ENCODE measurements at places on chromosomes 13 and 19.
A peak's percentile ranks its signal among the peaks of the same experiment; 100 is the strongest.

- DNase-seq = no peak
Observed at GRCh38 chr19:54107876-54108490, 5.3 kb downstream of the NDUFA3 start.

DNA sequence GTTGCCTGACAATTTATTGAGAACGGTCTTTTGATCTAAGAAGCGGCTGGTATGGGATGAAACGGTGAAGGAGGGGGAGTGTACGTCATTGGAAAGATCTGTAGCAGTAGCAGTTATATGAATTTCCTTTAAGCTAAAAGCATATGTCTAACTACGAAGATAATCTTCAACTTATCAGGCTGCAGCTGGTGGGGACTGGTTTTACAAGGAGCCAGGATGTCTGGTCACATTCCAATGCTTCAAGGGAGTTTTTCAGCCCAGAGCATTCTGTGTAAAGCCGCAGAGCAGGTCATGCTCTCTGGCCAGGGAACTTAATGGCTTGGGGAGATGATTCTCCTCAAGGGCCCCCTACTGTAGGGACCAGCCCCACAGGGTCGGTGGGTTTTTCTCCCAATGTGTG lies 29.2 kb downstream of the CLEC4M start:
- DNase-seq = no peak

GRCh38 chr19:30733826-30734550 lies 361.8 kb downstream of the ZNF536 start:
- DNase-seq = peak; percentile 24

DNA sequence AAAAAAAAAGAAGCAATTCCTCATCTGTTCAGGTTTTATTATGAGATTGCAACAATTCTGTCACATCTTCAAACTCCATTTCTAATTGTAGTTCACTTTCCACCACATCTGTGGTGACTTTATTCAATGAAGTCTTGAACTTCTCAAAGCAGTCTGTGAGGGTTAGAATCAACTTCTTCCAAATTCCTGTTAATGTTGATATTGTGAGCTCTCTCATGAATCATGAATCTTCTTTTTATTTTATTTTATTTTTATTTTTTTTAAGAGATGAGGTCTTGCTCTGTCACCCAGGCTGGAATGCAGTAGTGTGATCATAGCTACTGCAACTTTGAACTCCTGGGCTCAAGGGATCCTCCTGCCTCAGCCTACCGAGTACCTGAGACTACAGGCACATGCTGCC lies 19.6 kb downstream of the ARHGAP35 start:
- no peak for DNase-seq

GRCh38 chr19:48139053-48139452 lies 28.4 kb upstream of the PLA2G4C start:
- DNase-seq = no peak

DNA sequence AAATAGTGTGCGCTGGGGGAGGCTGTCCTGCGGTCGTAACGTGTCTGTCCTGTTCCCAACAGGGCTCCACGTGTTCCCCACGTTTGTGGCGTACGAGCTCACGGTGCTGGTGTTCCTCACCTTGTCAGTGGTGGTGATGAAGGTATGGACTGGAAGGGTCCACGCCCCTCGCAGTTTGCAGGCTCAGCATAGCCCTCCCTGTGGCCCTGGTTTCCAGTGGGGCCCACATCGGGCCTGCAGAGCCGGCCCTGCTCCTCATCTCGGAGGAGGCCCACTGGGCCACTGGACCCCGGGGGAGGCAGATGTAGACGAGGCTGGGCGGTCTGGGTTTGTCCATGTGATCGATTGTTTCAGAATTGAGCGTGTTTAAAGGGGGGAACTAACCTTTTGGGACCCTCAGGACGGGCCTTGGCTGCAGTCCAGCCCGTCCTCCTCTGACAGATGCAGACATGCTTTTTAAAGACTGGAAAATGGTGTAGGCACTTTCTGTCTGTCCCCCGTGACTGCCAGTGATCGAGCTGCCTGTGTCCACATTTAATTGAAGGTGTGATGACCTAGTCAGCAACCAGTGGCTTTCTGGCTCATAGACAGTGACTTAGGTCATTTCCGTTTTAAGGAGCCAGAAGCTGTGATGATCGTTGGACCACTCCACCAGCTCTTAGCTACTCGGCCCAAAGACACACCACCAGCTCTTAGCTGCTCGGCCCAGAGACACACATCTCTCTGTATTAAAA lies 37.1 kb upstream of the TFDP1 start:
- no peak for DNase-seq

GRCh38 chr19:53980539-53981375 lies 10.7 kb upstream of the CACNG6 start:
- no peak for DNase-seq

GRCh38 chr13:26562512-26562890 lies 5.0 kb downstream of the WASF3 start:
- DNase-seq = no peak

GRCh38 chr19:48997972-48998371 lies 4.3 kb downstream of the RUVBL2 start:
- no peak for DNase-seq

- DNase-seq = no peak
Observed at GRCh38 chr13:51420681-51421490, 31.9 kb downstream of the INTS6 start.

DNA sequence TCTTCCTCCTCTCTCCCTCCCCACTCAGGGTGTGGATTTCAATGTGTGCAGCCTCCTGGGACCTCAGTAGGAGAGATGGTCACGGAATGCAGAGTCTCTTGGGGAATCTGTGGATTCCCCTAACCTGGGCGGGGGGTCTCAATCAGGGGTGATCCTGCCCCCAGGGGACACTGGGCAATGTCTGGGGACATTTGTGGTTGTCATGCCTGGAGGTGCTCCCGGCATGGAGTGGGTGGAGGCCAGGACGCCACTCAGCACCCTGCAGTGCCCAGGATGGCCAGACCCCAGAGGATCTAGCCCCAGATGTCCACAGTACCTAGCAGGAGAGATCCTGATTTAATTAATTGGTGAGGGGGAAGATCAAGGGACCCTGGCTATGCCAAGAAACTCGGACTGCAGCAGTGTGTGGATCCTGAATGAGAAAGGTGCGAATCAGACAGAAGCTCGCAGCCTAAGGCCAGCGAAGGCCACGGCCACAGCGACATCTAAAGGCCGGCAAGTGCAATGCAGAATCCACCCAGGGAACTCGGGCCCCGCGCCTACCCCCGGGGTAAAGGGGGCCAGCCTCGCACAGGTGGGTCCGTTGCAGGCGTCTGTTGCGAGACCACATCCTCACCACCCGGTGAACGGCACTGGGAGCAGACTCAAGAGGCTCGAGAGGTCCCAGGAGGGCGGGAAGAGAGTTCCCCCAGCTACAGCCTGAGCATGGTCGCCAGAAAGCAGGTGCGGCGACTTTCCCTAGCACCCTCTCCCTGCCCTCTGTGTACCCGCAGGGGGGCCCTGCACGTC lies 88.8 kb downstream of the GNG7 start:
- DNase-seq = no peak

- no peak for DNase-seq
Observed at GRCh38 chr13:40292536-40292935, 373.9 kb downstream of the FOXO1 start.

- DNase-seq = no peak
Observed at GRCh38 chr13:35874704-35875103, 256.5 kb downstream of the DCLK1 start.

- DNase-seq = no peak
Observed at GRCh38 chr13:99977334-99977911, 4.2 kb upstream of the ZIC2 start.

DNA sequence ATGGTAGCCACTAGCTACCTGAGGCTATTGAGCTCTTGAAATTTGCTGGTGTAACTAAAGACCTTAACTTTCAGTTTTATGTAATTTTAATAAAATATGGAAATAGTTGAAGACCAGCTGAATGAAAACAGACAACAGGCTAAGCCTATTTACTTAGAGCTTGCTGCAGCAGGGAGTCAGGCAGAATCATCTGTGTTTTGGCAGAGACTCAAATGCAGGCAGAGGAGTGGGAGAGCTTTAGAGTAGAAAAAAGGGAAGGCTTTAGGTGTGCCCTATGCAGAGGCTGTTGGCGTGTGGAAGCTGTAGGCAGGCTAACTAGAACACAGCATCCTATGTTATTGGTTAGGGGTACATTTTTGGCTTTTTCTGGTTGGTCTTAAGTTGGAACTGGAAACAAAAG lies 304.9 kb upstream of the NBEA start:
- no peak for DNase-seq

DNA sequence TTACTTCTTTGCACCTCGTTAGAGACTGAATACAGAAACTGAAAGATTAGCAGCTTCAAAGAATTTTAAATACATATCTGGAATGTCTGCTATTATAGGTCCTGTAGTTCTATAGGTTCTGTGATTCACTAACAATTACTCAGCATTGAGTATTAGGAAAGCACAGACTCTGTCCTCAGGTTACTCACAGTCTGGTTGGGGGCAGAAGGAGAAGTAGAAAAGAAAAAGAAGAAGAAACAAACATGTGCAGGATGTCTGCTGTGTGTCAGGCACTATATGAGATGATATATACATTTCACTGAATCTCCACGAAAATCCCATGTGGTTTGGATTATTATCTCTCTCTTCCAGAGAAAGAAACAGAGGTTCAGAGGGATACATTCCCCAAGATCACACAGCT lies 40.1 kb downstream of the SERTM1 start:
- no peak for DNase-seq

DNA sequence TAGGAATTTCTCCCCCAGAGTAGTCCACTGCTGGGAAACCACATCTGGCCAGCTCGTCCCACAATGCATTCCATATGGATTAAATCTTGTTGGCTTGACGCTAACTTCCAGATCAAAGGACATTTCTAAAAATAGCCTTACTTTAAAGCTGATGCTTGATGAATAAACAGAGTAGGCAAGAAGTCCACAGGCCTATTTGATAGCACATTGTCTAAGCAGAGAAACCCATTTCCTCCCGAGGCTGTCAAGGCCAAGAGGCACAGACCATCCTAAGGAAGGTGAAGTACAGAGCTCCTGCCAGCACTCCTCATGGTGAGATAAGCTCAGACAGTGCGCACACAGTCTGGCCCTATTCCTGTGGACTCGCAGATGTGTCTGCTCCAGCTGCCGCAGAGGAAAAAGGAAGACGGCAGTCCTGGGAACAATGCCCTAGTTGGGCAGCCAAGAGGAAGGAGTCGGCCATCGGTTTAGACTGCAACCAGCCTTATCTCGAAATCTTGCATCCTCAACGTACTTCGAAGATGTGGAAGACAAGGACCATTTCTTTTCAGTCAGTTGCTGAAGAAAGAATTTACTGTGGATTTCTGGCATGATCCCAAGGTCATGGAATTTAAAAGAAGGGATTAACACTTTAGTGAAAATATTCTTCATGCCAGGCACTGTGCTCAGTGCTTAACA lies 156.8 kb downstream of the RGCC start:
- DNase-seq = no peak

DNA sequence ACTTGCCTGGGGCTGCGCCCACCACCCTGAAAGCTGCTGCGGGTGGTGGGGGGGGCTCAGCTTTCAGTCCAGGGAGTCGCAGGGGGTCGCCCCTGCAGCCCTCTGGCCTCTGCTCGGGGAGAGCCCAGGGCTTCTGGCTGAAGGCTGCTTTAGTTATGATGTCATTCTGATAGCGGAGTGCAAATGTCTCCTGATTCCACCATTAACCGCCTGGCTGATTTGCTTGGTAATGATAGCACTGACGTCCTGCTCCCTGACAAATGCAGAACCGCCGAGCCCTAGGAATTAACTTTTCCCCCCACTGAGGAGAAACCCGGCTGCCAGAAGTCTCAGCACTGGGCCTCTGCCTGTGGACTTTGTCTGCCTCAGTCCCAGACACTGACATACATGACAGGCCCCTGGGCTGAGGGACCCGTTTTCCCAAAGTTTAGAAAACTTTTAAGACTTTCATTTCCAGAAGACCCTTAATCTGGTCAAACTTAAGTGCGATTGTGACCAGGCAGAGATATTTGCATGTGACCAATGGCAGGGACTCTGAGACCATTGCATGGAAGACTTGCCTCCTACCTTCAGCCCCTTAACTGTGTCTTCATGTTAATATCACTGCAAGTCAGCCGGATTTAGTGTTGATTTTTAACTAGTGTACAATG lies 142.5 kb upstream of the ZNF536 start:
- DNase-seq = no peak

DNA sequence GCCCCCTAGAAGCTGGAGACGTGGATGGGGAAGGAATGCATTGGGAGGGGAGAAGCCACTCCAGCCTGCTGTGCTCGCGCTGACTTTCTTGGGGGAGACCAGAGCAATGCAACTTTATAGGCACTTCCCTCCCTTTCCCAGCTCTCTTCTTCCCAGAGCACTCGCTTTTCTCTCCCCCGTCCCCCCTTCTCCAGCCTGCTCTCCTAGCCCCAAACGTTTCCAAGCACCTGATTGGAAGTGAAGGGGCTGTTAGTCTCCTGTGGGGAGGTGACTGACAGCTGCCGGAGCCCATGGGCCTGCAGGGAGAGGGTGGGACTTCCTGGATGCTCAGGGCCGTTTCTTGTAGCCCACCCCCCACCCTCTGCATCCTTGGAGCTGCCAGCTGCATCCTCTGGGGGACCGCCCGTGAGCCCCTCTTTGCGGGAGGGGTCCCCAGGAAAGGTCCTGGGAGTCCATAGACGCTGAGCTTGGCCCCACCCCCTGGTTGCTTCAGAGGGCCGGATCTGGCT lies 2.5 kb downstream of the HDGFL2 start:
- DNase-seq = peak; percentile 44
